ENCODE measurements at places on chromosomes 16 and 17.
A peak's percentile ranks its signal among the peaks of the same experiment; 100 is the strongest.

DNA sequence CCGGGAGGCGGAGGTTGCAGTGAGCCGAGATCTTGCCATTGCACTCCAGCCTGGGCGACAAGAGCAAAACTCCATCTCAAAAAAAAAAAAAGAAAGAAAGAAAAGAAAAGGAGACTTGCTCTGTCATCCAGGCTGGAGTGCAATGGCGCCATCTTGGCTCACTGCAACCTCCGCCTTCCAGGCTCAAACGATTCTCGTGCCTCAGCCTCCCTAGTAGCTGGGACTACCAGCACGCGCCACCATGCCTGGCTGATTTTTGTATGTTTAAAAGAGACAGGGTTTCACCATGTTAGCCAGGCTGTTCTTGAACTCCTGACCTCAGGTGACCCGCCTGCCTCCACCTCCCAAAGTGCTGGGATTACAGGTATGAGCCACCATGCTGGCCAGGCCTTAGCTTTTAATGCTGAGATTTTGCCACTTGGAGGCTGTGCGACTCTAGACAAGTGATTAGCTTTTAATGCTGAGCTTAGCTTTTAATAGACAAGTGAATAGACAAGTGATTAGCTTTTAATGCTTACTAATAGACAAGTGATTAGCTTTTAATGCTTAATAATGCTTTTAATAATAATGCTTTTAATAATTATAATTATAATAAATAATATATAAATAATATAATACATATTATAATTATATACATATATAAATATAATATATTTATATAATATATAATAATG lies 9.6 kb downstream of the LDAF1 start:
- no peak for DNase-seq

DNA sequence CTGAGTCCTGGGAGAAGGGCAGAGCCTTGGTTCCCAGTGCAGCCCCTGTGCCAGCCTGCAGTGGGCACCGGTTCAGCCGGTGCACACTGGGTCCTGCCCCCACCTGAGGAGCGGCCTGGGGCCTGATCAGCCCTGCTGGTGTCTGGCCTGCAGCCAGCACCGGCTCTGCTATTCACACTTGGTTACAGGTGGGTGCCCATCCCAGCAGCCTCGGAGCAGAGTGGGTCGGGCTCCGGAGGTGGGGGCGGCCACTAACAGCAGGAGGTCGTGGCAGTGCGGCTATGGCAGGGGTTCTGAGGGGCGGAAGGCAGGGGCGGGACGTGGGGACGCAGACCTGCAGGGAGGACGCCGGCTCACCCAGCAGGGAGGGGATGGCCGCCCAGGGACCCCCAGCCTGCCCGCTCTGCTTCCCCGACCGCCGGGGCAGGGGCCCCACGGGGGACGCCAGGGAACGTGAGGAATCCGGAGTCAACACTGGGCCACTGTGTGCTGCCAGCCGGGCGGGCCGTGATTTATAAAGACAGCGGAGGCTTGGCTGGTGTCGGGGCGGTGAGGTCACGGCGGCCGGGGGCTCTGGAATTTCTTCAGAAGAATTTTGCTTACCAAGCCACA lies 20.3 kb downstream of the METRNL start:
- DNase-seq: no peak

- DNase-seq: peak; percentile 51
Measured at GRCh38 chr17:59876107-59876506, 16.6 kb downstream of the TUBD1 start.

DNA sequence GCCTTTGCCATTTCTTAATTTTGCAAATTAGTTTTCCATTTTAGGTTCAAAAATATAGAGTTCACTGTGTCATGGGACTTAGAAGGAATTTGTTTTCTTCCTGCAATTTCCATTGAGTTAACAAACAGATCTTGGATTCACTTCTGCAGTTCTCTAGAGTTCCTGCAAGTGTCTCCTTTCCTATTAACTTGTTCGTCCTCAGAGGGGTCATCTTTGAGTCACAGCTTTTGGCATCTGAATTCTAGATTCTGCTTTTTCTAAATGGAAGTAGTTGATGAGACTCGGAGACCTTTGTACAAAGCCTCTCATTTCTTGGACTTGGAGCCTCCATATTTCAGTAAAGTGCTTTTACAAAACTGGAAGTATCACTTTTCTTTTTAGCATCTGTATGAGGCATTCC lies 323.3 kb downstream of the BCAS3 start:
- peak; percentile 50 for DNase-seq

DNA sequence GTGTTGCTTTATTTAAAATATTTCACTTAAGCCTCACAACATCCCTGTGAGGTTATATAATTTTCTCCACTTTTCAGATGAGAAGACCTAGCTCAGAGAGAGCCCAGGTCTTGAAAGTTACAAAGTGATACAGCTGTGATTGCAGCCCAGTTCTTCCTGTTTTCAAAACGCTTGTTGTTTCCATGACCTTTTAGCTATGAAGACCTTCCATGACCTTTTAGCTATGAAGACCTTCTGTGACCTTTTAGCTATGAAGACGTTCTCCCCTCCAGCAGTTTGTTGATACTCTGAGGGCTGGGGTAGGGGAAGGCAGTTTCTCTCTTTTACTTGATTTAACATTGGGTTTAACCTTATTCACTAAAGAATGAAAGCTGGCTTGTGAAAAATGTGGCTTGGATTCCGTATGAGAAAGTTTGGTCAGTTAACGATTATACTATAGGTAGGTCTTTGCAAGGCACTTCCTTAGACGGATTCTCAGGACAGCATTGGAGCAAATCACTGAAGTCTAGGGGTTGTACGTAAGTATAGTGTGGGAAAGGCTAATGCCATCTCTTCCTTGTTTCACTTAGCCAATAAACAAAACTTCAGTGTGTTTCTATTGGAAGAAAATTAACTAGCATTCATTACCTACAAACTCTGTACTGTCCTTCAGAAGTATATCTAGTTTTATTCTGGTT lies 20.7 kb downstream of the PHKB start:
- DNase-seq: no peak

DNA sequence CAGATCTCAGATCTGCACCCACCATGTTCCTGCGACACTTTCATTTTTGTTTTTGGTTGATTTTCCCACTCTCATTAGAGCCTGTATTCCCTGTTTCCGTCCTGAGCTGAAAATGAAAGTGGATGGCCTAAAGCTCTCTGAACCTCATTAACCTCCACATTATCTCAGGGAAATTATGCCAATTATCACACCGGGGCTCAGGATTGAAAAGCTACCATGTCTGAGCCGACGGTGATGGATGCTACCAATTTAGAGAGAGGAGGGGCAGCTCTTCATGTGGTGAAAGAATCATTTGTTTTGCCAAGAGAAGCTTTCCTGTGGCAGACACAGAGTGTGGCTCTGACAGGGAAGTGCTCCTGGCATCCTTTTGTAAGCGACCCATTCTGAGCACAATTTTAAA lies 410.4 kb upstream of the CDH11 start:
- DNase-seq: no peak

DNA sequence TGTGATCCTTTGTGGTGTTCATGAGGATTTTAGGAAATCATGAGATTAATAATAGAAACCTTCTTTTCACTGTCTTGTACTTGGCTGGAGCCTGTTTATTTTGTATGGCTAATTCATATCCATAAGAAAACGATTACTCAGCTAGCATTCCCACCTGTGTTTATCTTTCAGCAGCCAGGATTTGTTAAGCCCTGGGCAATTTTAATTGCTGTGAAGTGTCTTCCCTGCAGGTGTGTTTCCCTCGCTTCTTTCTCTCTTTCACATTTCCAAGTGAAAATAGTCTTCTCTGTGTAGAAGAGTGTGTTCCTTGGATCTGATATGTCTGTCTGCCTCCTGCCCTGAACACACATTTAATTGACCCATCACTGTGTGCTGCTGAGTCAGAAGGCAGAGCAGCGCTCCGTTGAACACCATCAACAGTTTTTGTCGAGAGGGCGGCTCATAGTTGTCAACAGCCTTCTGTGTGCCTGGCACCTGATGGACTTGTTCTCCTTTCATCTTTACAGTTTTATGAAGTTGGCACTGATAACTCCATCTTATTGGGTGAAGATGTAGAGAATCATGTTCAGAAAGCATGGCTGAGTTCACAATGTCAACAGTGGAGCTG lies 83.2 kb downstream of the SPECC1 start:
- no peak for DNase-seq

DNA sequence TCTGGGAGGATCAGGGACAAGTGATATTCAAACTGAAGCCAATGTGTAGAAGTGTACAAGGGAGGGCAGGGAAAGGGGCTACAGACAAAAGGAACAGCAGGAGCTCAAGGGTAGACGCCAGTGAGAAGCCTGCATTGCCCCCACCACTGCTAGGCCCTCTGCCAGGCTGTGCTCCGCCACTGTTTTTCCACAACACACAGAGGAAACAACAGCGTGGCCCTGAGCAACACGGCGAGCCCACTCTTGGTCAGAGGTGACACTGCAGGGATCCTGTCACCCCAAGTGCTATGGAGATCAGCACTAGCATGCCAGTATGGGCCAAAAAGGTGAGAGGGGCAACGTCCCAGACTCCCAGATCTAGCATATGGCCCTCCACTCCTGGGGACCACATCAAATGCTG lies 23.4 kb downstream of the MYO18A start:
- DNase-seq: no peak

DNA sequence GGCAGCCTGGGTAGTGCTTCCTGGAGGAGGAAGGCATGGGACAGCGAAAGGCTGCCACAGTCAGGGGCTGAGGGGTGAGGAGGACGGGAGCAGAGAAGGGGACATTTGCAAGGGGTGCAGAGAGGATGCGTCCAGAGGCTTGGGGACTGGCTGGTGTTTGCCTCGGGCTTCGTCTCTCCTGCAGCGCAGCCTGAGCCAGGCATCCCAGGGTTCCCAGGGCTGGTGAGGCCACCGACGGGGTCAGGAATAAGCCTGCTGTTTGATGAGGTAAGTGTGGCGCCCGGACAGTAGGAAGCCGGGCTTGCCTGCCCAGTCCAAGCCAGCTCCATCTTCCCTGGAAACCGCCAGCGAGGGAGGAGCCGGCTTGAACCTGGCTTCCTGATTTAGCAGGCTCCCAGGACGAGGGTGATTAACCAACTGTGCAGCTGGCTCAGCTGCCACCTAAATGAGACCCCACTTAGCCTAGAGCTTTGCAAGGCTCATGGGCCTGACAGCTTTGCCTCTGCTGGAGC lies 47.8 kb downstream of the PITPNM3 start:
- DNase-seq: no peak

DNA sequence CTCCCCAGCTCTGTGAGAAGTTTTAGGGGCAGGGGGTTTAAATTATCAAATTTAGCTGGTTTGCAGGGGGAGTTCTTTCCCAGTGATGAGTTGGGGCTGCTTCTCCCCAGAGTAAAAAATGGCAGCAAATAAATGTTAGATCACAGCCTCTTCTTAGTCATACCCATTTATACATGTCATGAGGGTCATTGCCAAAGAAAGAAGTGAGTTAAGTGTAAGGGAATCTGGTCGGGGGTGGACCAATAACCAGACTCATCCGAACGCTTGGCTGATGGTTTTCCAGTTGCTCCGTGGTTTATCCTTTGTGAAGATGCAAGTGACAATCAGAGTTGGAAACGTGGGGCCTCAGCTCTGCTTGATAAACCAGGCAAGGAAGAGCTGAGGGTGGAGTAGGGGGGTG lies 87.1 kb downstream of the PLXDC1 start:
- peak; percentile 45 for DNase-seq

DNA sequence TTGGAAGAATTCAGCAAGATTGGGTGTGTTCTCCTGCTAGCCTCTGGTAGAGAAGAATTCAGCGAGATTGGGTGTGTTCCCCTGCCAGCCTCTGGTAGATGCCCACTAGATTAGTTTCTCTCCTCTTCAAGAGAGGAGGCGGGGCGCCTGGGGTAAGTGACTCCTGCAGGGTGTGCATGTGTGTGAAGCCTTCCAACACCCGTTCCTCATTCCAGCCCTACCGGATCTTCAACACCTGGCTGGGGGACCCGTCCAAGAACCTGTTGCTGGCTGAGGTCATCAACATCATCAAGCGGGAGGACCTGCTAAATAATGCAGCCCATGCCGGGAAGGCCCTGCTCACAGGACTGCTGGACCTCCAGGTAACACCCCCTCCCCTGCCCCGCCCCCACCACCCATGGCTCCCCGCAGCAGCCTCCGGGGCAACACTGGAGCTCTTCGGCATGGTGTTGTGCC lies 21.3 kb downstream of the TMEM186 start:
- no peak for DNase-seq

- DNase-seq: peak; percentile 81
Measured at GRCh38 chr17:29615492-29616299, 7.0 kb downstream of the CORO6 start.

DNA sequence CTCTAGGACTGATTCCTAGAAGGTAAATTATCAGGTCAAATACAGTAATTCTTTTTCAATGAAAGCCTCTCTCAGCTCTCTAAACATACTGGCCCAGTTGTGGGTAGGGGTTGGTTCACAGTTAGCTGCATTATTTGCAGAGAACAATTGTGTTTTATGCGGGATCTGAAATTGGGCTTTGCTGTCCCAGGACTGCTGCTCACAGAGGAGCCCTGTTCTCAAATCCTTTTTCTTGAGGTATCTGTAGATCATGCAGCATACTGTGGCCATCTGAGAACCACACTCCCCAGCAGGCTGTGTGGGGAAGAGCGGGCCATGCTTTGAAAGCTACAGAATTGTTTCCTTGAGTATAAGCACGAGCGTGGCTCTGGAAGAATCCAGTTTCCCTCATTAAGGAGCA lies 17.5 kb downstream of the MTHFSD start:
- no peak for DNase-seq

DNA sequence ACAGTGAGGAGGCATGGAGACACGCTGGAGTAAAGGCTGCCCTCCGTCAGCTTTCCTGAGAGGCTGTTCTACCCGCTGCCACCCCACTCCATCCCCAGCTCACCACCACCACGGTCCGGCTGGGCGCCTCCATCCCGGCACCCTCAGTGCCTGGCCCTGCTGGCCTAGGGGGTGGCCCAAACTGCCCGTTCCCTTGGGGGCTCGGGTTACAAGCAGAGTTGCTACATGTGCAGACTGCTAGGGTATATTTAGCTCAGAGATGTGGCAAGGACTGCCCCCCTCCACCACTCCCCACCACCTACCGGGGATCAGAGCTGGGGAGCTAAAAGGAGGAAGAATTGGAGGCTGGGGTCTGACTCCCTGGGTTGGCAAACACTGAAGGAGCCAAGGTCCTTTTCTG lies 4.1 kb downstream of the CACNB1 start:
- DNase-seq: peak; percentile 47

DNA sequence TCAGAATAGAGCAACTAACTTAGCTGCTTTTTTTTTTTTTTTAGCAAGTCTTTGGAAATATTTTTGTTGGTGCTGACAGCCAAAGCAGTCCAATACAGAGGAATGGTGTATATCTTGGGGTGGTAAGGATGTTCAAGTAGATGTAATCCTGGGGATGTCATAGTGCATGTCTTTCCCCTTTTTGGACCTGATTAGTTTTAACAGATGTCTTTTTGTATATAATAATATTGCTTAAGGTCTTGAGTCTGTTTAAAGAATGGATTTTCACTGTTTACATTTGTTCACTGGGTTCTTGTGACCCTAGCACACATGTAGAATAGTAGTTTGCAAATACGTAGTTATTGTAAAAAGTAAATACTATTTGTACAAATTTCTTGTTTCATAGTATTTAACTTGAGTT lies 7.9 kb downstream of the TAF15 start:
- no peak for DNase-seq

GRCh38 chr16:5062790-5063765 lies 2.7 kb downstream of the C16orf89 start:
- no peak for DNase-seq

Data from fibroblast of gingiva (primary cell).